ENCODE measurements at places on chromosomes 13 and 19. TPM values are rescaled to one million over a fixed set of nuclear protein-coding genes. Genes with fewer than 3 reads are reported as not detected.
A peak's percentile ranks its signal among the peaks of the same experiment; 100 is the strongest.

GRCh38 chr13:79290595-79291244 lies 115.3 kb downstream of the RBM26 start:
- no peaks in the 10 kb centered on the region for H3K4me1 ChIP-seq
- H3K36me3 ChIP-seq: no peaks in the 10 kb centered on the region
- no peak for DNase-seq

GRCh38 chr13:25581351-25581750 lies 209.6 kb downstream of the ATP8A2 start:
- no peak overlapping the region for H3K27ac ChIP-seq
- no peaks in the 10 kb centered on the region for H3K4me1 ChIP-seq
- H3K4me3 ChIP-seq: no peak overlapping the region
- no peak for DNase-seq
- H3K27me3 ChIP-seq: no peaks in the 10 kb centered on the region
- H3K36me3 ChIP-seq: no peaks in the 10 kb centered on the region

DNA sequence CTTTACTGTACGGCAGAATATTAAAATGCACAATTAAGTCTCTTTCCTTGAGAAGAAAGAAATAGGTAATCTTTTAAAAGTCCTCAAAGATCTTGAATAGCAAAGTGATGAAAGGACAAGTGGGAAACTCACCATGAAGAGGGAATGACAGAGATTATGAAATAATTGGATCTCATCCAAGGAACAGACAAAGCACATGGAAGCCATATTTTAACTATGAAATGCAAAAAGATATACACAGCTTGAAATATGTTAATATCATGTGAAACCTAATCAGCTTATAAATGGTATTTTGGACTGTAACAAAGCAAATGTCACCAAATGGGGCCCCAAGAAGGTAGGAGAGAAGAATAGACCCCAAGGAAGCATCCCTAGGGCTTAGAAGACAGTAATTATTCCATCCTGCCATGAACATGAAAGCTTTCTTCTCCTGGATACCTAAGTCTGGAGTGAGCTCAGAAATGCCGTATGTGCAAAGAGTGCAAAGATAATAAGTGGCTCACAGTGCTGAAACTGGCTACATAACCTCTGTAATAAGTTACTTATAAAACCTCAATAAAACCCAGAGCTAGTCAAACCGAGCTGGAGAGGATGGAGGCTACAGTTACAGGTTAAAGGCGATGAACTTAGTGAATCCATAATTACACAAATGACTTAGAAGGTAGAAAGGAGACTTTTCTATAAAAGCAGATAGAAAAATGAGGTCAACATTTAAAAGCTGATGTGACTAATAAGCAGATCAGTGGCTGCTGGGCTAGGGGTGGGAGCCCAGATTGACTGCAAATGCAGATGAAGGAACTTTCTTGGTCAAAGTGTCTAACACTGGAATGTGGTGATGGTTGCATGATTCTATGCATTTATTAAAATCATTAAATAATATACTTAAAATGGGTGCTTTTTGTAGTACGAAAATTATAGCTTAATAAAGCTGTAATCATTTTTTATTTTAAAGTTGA lies 34.4 kb downstream of the DCLK1 start:
- H3K27me3 ChIP-seq: no peaks in the 10 kb centered on the region
- H3K4me1 ChIP-seq: no peaks in the 10 kb centered on the region
- no peak overlapping the region for H3K4me3 ChIP-seq
- H3K36me3 ChIP-seq: no peaks in the 10 kb centered on the region

- no peak for DNase-seq
- H3K36me3 ChIP-seq: no peaks in the 10 kb centered on the region
- no peaks in the 10 kb centered on the region for H3K27me3 ChIP-seq
- H3K4me1 ChIP-seq: peaks cover 78% of the 10 kb centered on the region
These were observed 6.0 kb upstream of the BCL3 start for GRCh38 chr19:44742330-44743061.

GRCh38 chr19:45439190-45439568 lies 15.5 kb upstream of the ERCC1 start:
- H3K4me3 ChIP-seq: peak overlapping the region; percentile 78
- DNase-seq: no peak
- no peaks in the 10 kb centered on the region for H3K27me3 ChIP-seq
- H3K36me3 ChIP-seq: no peaks in the 10 kb centered on the region

- H3K4me1 ChIP-seq: no peaks in the 10 kb centered on the region
- no peaks in the 10 kb centered on the region for H3K36me3 ChIP-seq
- H3K27me3 ChIP-seq: no peaks in the 10 kb centered on the region
- H3K27ac ChIP-seq: no peak overlapping the region
- DNase-seq: no peak
- H3K4me3 ChIP-seq: no peak overlapping the region
These were observed 42.0 kb downstream of the MRPL57 start for GRCh38 chr13:21218351-21219035.

DNA sequence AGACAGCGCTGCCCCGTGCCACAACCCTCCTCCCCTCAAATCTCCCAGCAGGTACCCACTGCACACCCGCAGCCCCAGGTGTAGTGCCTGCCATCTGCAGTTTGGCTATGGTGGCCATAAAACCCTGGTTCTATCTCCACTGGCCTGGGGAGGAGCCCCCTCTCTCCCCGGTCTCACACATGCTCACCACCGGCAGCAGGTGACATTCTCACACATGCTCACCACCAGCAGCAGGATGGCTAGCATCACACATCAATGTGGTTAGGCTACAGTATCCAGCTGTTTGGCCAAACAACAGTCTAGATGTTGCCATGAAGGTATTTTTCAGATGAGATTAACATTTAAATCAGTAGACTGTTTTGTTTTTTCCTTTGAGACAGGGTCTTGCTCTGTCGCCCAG lies 31.1 kb downstream of the ELL start:
- no peak overlapping the region for H3K4me3 ChIP-seq
- no peak overlapping the region for H3K27ac ChIP-seq
- no peak for DNase-seq

- no peak for DNase-seq
- no peaks in the 10 kb centered on the region for H3K27me3 ChIP-seq
- peaks cover 65% of the 10 kb centered on the region for H3K36me3 ChIP-seq
- H3K4me3 ChIP-seq: no peak overlapping the region
- no peaks in the 10 kb centered on the region for H3K4me1 ChIP-seq
- H3K27ac ChIP-seq: peak overlapping the region; percentile 63
These were observed 8.8 kb downstream of the MFSD12 start for GRCh38 chr19:3548606-3549005.

DNA sequence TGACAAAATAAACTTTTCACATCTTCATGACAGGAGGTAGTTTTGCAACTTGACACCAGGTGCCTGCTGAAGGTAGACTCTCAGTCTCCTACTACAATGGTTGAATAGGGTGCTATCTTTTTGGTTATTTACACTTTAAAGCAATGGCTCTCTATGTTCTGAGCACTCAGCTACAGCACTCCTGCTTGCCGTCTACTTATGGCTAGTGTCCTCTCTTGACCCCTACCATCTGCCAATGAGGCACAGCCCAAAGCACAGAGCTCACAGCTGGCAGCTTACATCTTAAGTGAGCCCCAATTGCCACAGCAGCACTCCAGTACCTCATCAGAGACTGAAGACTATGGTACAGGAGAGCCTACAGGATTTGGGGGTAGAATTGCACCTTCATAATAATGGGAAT lies 11.4 kb downstream of the ZNF708 start:
- no peak for DNase-seq
- no peaks in the 10 kb centered on the region for H3K36me3 ChIP-seq
- no peak overlapping the region for H3K4me3 ChIP-seq

DNA sequence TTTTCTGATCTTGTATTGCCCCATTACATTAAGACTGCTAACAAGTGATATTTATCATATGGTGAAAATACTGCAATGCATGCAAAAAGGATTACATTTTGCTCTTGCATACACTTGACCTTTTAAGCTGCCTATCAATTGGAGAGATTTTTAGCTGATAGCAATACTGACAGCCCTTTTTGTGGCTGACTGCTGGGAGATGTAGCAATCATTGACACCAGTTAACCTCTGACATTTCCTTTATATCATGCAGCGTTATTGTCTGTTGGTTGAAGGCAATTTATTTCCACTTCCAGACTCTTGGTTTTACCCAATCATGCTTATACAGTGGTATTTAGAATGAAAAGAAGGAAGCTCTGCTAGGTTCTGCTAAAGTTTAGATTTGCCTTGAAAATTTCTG lies 364.0 kb downstream of the LMO7 start:
- H3K4me1 ChIP-seq: no peaks in the 10 kb centered on the region
- H3K27ac ChIP-seq: no peak overlapping the region
- no peak overlapping the region for H3K4me3 ChIP-seq

Gene HSPB6
- 85.2 TPM for total RNA-seq

Gene PSG6
- total RNA-seq: not detected

Gene NLRP7
- total RNA-seq: not detected

Gene TSHZ3
- total RNA-seq: 22.4 TPM

Gene UPK1A
- not detected for total RNA-seq

All from tibial nerve (tissue), 4 donors.